ENCODE measurements at places on chromosomes 1 and 21.
A peak's percentile ranks its signal among the peaks of the same experiment; 100 is the strongest.

- no peak for DNase-seq
Measured at GRCh38 chr21:35882791-35883240, 177.5 kb downstream of the SETD4 start.

- no peak for DNase-seq
Measured at GRCh38 chr1:178571807-178572206, 58.9 kb downstream of the TEX35 start.

- peak; percentile 4 for DNase-seq
Measured at GRCh38 chr1:161439280-161440232, 65.7 kb upstream of the FCGR2A start.

- DNase-seq: no peak
Measured at GRCh38 chr1:22556391-22557104, 6.7 kb upstream of the EPHA8 start.

- no peak for DNase-seq
Measured at GRCh38 chr21:27534206-27534605, 567.3 kb upstream of the ADAMTS5 start.

- no peak for DNase-seq
Measured at GRCh38 chr1:78587211-78587610, 33.0 kb upstream of the IFI44L start.

- no peak for DNase-seq
Measured at GRCh38 chr21:43663033-43663432, 3.7 kb downstream of the RRP1B start.

DNA sequence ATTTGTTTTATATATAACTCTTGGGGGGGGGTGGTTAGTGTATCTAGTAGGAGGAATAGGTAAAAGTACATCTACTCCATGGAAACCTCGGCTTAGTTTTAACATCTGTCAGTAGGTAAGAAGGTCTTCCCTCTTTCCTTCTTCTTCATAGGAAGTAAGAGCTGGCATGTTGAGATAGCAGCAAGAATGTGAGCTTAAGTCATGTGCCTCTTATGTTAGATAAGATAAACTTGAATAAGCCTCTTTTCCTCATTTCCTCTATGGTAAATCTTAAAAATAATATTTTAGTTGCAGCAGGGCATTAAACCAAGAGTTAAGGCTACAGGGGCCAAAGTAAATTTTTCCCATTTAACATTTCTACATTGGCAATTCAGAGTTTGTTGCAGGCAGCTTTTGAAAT, 100.4 kb downstream of the MAP3K21 start:
- DNase-seq: no peak

GRCh38 chr1:28087614-28088167, 719 bp downstream of the EYA3 start:
- DNase-seq: no peak

GRCh38 chr21:21436012-21436534, 437.9 kb downstream of the NCAM2 start:
- DNase-seq: peak; percentile 73

DNA sequence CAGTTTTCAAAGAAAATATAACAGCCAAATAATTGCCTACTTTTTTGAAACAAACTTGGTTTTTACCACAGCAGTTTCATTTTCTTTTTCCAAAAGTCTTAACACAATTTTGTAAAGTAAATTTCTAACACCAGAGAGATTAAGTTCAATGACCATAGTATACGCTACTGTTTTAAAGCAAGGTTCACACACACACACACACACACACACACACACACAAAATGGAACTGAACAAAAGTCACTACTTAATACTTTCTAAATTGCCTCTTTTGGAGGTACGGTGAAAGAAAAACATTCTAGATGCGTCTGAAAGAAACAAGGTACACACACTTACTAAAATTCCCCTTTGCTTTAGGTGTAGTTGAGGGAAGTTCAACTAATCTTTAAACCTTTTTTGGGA, 30.1 kb downstream of the C21orf91 start:
- DNase-seq: no peak

DNA sequence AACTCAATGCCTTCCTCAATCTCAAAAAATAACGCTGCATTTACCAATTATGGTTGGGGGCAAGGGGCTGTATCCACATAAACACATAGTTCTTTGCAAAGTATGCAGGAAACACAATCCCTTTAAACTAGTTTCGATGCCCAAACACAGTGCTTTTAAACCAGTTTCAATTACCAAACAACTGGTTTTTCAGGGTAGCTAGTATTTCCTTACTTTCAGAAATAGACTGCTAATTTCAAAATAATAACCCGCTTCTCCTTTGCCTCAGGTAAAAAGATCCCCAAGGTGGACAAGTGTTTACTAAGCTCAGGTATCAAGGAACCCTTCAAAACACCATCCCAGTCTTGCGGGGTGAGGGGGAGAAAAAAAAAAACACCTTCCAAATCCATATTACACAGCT, 2.8 kb downstream of the SIPA1L2 start:
- no peak for DNase-seq

DNA sequence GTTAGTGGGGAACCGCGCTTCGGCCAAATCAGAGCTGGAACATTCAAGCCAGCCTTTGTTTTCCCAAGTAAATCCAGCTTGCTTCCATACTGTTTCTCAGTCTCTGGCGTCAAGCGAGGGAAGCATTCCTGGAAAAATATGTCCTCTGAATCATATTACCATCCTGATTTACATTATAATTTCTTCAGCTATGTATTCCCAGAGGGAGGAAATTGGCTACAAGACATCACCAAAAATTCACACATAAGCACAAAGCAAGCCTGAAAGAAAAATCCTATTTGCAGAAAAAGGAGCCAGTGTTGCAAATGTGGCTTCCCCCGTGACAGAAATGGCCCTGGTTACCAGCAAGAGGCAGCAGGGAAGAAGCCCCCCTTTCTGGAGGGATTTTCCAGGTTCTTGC, 233.3 kb downstream of the KCNJ6 start:
- DNase-seq: no peak

DNA sequence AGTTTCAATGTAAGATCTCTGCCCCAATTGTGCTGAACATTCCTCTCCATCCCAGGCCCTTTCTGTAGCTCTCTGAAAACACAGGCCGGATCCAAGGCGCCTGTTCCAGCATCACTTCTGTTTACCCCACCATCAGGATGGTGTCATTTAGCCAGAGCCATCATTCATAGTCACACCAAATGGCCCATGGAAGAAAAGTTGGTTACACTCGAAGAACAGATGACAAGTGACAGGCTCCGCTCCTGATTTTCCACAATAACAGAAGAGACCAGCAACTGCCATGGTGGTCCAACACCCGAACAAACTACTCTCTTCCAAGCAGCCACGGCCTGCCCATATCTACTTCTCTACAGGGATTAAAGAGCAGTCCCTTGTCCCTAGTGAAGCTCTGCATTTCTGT, 59.9 kb upstream of the PROX1 start:
- DNase-seq: no peak

DNA sequence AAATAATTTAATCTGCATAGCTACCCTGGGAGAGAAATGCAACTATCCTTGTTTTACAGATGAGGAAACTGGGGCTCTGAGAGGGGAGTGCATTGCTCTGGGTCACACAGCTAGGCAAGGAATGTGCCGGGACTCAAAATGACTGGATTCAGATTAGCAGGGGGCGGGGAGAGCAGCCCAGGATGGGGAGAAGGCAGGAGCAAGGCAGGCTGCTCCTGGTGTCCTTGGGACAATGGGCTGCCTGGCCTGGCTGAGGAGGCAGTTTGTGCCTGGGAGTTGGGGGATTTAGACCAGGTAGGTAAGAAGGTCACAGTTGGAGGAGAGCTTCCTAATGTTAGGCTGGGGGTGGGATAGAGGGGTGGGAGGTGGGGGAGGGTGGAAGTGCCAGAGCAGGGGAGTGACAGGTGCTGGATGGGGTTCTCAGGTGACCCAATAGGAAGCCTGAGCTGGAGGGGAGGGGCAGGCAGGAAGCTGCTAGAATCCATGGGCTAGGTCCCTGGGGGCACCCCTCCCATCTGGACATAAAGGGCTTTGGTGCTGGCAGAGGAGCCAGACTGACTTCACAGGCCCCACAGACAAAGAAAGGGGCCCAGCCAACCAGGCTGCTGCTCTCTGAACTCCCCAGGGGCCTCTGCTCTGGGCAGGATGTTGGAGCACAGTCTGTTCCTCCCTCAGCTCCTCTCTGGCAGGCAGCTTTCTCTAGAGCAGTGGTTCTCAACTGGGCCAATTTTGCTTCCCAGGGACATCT, 29.0 kb downstream of the TRIM62 start:
- DNase-seq: peak; percentile 64

- no peak for DNase-seq
Measured at GRCh38 chr1:193762236-193762635, 575.8 kb upstream of the B3GALT2 start.

DNA sequence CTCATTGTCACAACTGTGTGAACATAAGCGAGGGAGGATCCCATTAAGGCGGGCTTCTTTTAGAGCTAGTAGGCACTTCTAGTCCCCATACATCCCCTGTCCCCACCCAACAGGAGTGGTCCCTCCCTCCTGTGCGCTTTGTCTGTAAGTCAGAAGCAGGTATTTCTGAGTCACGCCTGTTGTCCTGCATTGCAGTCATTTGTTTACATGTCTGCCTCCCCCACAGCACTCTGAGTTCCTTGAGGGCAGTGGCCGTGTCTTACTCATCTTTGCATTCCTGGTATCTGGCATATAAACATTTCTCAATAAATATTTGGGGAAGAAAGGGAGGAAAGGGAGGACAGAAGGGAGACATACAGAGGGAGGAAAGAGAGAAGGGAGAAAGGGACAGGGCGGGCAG, 40.3 kb downstream of the PLEKHA6 start:
- peak; percentile 53 for DNase-seq

DNA sequence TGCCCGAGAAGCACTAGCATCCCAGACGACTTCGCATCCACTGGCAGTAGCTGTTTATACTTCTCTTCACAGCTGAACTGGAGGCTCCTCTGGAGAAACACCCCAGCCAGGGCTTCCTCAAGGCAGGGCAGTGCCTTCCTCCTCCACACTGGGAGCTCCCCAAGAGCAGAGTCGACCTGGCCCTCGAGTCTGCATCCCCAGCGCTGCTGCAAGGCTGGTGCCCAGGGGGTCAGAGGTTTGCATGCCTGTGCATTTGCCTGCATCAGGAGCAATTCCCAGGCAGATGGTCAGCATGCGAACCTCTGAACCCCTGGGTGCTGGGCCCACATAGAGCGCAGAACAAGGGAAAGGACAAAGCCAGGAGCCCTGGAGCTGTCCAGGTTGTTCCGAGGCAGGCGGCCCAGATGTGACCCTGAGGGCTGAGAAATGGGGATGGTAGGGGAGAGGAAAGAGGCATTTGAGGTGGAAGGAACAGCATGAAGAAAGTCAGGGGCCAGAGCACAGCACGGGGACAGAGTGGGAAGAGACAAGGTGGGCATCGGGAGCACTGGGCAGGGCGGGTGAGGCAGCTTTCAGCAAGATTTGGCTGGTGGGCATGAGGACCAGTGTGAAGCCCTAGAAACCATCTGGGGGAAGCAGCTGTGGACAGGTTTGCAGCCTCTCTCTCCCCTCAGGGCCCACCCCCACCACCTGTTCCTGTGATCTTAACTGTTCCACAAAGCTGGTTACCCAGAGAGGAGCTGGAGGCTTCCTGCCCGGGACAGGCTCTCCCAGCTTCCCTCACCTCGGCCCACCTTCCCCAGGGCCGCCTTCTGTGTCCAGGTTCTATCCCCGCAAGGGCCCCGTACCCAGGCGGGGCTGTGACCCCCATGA, 6.4 kb upstream of the S100A8 start:
- DNase-seq: no peak

- no peak for DNase-seq
Measured at GRCh38 chr1:246246430-246246829, 260.6 kb downstream of the SMYD3 start.

- no peak for DNase-seq
Measured at GRCh38 chr1:84972377-84972987, 24.4 kb downstream of the MCOLN2 start.

DNA sequence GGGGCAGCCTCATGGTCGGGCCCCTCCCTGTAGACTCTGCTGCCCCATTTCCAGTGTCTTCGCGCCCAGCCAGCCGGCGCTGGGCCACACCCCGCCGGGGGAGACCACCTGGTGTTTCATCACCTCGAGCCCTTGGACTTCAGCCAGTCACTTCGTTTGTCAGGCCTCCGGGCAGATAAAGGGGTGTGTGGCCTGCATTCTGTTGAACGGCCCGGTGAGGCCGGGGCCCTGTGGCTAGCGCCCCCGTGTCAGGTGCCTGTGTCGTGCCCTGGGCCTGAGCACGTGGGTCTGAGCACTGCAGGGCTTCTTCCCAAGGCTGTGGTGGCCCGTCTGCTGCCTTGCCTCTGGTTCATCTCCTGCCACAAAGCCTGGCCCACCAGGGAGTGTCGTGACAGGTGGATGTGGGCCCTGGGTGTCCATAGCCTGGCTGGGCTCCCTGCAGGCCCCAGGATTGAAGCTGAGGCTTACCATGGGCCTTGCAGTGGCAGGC, 65.2 kb upstream of the DIP2A start:
- no peak for DNase-seq

DNA sequence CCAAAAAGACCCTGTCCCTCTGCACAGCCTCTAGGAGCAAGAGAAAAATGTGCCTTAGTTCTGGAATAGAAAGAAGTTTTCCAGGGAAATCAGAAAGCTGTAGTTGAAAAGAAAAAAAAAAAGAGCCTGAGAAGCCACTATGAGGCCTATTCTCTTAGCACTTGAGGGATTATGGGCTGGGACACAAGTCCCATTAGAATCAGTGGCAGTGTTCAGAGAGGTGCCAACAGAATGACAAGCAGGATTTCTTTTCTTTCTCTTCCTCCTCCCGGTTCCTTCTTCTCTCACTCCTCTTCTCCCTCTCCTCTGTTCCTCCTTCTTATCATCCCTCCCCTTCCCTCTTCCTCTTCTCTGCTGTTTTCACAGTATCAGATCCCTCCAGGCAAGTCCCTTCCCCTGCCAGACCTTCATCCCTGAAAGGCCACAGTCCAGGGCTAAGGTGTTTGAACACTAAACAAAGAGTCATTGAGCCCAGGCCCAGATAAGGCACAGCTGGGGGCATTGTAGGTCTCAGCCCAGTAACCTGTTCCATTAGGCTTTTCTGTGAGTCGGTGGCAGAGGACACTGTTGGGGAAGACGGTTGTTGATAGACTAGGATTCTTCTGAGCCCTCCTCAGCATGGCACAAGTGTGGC, 64.7 kb upstream of the LPGAT1 start:
- DNase-seq: no peak

- DNase-seq: no peak
Measured at GRCh38 chr1:168430321-168430720, 113.5 kb downstream of the XCL2 start.

DNA sequence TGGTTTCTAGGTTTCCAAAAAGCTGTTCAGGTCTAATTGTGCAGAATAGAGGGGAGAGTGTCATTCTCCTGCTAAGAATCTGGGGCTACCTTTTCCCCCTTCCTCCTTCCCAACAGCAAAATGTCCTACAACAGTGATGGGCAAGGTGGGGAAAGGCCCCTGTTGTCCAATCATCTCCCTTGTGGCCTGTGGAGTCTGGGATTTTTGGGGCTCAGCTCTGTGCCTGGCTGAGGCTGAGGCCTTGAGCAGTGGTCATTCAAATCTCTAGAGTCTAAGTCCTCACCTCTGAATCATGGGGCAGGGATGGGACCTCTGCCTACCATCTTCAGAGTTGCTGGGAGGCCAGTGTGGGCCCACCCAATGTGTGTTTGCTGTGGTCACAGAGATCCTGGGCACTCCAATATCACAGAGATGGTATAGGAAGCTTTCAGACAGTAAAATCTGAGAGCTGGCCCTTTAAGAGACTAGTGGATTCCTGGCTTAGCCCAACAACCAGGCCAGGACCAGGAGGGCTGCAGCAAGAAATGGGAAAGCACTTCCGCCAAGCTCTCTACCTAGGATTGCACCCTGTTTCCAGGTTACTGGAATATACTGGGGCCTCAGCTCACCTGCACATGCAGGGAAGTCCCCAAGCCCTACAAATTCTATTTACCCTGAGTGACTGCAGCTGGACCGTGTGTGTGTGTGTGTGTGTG, 28.5 kb upstream of the TENT5C start:
- no peak for DNase-seq
